Activated T-cell treated with anti-CD3 and anti-CD28 coated beads, Interleukin-2, amount 50 U/mL, for 72 hours (primary cell): ENCODE measurements at places on chromosomes 12 and 14. TPM values are rescaled to one million over a fixed set of nuclear protein-coding genes. Genes with fewer than 3 reads are reported as not detected.

Gene OTUB2
- 2.1 TPM for total RNA-seq

DNA sequence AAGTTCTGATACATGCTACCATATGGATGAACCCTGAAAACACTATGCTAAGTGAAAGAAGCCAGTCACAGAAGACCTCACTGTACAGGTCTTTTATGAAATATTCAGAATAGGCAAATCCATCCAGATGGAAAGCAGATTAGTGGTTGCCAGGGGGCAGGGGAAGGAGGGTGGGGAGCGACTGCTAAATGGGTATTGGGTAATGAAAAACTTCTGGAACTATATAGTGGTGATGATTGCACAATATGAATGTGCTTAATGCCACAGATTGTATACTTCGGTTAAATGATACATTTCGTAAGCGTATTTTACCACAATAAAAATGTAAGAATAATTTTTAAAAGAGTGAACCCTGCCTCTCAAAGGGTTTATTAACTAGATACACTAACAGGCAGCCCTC lies 11.8 kb upstream of the KSR2 start:
- no peak for DNase-seq

Gene C12orf50
- 0.36 TPM for total RNA-seq

DNA sequence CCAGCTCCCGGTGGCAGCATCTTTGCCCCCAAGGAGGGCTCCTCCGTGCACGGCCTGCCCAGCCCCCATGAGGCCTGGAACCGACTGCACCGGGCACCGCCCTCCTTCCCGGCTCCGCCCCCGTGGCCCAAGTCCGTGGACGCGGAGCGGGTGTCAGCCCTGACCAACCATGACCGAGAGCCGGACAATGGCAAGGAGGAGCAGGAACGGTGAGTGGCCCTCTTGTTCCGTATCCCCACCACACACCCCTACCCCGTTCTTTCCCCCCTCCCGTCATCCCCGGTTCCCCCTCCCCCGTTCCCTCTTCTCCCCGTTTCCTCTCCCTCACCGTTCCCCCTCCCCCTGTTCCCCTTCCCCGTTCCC lies 28.3 kb downstream of the LRCOL1 start:
- DNase-seq = no peak

- DNase-seq = no peak
Observed at GRCh38 chr12:52050116-52050757, 1.0 kb upstream of the NR4A1 start.
